Cardiac fibroblast (primary cell): ENCODE measurements at places on chromosomes 6 and 20.

DNA sequence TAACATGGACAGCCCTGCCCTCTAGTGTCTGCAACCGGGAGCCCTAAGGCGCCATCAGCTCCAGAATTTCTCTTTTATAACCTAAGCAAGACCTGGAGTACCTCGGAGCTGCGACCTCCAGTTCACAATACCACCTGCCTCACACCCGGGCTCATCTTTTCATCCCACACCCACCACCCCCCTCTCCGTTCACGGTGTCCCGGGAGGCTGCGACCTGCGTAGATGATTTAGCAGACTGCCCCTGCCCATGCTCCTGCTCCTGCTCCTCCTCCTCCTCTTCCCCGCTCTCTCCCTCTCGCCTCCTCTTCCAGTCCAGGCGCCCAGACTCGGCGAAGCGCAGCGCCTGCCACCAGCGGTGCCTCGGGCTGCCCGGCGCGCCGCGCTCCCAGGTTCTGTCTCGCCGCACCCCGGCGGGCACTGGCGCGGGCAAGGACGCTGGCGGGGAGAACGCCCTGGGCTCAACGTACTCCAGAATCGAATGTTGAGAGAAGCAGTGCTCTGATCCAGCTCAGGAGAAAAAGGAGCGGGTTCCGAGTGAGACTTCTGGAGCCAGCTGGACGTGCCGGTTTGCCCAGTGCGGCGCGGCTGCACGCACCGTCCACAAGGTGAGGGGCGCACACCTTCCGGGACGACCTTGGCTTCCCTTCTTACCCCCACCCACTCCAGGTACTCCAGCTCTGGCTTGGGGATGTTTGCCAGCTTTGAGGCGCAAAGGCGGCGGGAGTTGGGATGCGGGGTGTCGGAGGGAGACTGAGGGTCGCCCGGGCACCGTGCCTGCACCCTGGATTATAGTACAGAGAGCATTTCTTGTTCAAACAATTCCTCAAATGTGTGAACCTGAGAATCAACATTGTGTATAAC, at the start of gene HTR1E:
Gene HTR1E (plus strand): TSS at position 310 of the 861 bp plus-strand sequence. CDS start 77,807 bp downstream, outside the sequence.
- DNase-seq: peak; percentile 19

DNA sequence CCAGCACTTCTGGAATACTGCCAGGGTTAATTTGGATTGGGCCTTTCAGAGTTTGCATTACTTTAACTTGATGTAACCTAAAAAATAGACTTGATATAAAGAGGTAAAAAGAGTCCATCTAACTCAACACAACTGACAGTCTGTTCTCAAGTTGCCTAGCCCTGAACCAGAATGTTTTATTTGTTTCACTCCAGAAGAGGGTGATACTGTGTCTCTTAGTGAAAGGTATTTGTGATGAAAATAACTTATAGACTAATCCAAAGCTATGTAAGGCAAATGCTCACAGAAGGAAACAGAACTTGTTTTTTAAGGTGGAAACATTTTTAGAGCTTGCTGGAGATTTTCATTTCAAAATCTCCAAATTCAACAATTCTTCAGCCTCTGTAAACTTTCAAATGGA, 469.1 kb upstream of the RUNX2 start:
- peak; percentile 46 for DNase-seq

DNA sequence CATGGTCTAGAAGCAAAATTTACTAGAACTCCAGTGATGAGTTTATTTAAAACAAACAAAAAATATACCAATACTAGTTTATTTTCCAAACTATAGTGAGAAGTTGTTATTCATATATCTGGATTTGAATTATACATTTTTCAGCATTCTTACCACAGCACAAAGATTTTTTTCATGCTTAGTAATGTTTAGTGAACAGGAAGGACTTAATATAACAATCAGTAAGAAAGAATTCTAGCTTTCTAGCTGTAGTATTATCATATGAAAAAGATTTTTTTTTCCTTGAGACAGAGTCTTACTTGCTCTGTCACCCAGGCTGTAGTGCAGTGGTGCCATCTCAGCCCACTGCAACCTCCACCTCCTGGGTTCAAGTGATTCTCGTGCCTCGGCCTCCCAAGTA, 13.8 kb downstream of the MARCKS start:
- DNase-seq: peak; percentile 36

DNA sequence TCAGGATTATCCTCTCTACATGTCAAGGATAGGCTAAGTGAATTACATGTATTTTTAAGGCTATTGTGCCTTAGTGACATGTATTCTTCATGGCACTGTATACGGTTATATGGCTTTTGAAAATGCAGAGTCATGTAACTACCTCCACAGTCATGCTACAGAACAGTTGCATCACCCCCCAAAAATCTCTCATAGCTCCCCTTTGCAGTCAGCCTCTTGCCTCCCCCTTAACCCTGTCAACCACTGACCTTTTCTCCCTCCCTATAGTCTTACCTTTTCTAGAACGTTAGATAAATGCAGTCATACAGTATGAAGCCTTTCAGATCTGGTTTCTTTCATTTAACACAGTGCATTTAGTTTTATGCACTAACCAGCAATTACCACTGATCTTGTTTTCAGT, 10.3 kb upstream of the RNF24 start:
- no peak for DNase-seq

- no peak for DNase-seq
Measured at GRCh38 chr20:49460916-49461315, 21.6 kb downstream of the KCNB1 start.

- no peak for DNase-seq
Measured at GRCh38 chr20:5315807-5316187, 957 bp downstream of the PROKR2 start.

GRCh38 chr6:135440087-135440792, 57.3 kb downstream of the AHI1 start:
- DNase-seq: no peak

GRCh38 chr6:364609-365540, 26.7 kb upstream of the IRF4 start:
- DNase-seq: no peak

- peak; percentile 58 for DNase-seq
Measured at GRCh38 chr6:89371849-89372505, 19.5 kb upstream of the UBE2J1 start.

GRCh38 chr6:98136333-98136732, 698.0 kb upstream of the POU3F2 start:
- no peak for DNase-seq

- no peak for DNase-seq
Measured at GRCh38 chr6:88013015-88013414, 34.6 kb upstream of the SPACA1 start.

GRCh38 chr20:63473555-63474449, 1.3 kb upstream of the KCNQ2 start:
- DNase-seq: no peak

GRCh38 chr6:108658174-108658573, 97.5 kb downstream of the FOXO3 start:
- no peak for DNase-seq

- DNase-seq: peak; percentile 80
Measured at GRCh38 chr6:33700391-33701050, 11.0 kb downstream of the UQCC2 start.

DNA sequence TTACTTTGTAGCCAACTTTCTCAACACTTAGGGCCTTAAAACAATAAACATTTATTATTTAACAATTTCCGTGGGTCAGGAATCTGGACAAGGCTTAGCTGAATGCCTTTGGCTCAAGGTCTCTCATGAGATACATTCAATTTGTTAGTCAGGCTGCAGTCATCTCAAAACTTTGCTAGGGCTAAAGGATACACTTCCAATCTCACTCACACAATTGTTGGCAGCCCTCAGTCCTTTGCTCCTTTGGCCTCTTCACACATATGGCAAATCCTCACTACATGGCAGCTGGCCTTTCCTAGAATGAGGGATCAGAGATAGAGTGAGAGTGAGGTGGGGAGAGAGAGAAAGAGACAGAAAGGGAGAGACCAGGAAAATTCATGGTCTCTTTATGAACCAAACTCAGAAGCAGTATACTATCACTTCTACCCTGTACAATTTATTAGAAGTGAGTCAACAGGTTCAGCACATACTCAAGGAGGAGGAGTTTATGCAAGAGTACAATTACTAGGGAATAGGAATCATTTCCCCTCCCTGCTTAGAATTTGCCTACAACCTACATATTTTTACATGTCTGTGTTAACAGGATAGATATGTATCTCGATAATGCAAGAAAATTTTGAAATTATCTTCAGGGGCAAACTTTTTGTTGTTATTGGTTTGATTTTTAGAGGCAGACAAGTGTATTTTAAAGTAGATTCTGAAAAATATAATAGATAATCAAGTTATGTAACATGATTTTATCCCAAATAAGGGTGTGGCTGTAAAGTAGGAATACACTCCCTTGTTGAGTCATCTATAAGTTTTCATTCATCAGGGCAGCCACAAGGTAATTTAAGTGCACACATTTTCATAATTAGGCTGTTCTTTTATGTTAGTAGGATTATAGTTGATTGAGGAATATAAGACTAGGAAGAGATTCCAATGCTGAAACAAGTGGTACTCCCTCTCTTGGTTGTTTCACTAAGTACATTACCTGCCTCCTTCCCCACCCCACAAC, 85.9 kb upstream of the HMGCLL1 start:
- DNase-seq: peak; percentile 36

DNA sequence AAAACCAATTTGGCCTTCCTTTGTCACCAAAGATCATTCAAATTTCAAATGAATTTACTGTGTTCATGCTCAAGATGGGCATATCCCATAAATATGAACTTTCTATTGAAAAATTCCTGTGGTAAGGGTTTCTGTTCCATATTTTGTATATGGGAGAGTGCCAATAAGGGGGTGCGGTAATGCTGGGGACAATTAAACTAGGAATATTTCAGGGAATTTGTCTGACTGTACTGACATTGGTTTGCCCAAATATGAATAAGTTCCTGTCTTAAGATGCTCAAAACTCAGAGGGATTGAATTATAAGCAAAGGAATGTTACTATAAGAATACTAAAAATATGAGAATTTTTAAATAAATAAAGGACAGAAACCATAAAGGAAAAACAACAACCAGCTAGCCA, 553.0 kb upstream of the MARCKS start:
- DNase-seq: no peak

GRCh38 chr6:84033523-84034451, at the start of gene MRAP2:
Gene MRAP2 (plus strand): TSS chr6:84033772. CDS start chr6:84055319, 21,547 bp downstream.
- DNase-seq: peak; percentile 23

GRCh38 chr6:80126657-80127345, 20.3 kb downstream of the BCKDHB start:
- no peak for DNase-seq

DNA sequence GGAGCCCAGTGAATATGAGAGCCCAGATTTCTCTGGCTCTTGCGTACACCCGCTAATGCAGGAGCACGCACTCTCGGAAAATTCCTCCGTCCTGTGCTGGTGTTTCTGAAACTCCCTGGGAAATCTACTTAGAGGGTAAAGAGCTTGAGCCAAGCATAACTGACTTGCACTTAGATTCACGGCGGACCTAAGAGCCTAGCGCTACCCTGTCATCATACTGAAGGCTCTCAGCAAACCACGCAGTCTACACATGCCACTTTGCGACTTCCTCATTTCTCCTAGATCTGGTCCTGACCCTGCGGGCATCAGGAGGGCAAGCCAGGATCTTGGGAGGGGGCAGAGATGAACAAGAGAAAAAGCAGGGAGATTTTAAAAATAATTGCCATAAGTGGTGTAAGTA, 324.7 kb downstream of the CD83 start:
- DNase-seq: no peak

- DNase-seq: no peak
Measured at GRCh38 chr6:144314562-144314961, 29.4 kb downstream of the UTRN start.

DNA sequence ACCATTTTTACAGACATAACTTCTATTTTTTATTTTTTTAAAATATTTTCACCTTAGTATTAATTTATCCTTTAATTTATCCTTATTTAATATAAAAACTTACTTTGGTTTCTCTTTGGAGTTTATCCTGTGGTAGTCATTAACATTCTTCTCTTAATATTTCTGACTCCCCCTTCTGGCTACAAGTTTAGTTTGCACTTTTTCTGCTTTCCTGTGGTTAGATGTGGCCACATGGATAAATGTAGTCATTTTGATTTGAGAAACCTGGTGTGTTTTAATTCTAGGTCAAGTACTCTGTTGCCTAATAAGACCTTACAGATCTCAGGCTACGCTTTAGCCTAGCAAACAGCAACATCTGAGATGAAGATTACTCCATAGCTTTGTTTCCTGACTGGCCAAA, 1187.5 kb downstream of the HACE1 start:
- DNase-seq: peak; percentile 41

DNA sequence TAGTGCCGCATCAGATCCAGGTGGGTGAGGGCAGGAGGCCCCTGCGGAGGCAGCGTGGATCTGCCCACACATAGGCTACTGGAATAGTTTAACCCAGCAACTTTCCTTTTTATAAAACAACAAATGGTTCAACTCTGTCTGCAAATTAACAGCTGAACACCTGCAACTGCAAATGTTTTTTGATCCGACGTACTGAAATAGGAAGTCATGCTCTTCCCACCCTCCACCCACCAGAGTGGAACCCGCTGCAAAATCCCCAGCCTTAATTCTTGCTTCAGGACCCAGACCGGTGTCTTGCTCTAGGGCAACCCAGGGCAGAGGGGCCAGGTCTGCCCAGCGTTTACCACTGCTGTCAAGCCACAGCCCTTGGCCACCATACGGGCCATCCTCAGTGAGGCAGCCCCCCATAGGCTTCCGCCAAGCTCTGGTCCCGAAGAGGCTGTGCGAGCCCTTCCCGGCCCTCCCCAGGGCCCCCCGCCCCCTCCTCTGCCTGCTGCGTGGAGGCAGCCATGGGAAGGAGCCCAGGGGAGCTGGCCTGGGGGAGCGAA, 334.3 kb downstream of the ZFAND3 start:
- DNase-seq: no peak

DNA sequence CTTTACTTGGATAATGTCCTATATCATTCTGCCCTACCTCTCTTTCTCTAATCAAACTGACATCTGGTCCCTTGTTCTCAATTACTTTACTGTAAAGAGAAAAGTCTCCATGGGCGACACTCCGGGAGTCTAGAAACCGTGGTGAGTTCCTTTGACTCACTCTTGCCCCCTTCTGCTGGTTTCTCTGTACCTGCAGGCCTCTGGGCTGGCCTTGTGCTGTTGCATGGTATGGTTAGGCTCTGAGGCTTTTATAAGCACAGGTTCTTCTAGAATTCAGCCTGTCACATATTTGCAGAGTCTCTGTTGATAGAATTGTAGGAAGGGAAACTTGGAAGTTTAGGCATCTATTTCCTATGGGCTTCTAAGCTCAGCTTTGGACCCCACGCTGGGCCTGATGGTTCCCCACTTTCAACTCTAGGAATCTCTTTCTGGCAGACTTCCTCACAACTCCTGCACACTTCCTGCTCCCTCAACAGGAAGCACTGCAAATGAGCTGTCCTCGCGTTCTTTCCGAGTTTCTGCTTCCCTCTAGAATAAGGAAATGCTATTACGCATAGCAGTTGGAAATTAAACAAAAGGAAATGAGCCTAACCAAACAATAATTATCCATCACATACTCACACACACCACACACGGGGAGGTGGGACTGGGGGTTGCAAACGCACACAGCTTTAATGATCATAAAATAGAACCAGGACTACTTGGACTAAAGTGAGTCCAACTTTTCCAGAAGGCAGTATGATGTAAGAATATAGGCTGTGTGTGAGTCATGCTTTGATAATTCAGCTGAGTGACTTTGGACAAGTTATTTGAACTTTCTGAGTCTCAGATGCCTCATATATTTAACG, 683.3 kb downstream of the QKI start:
- peak; percentile 67 for DNase-seq
